Activated CD4-positive, CD25-positive, alpha-beta regulatory T cell treated with anti-CD3 and anti-CD28 coated beads, Interleukin-2, amount 50 U/mL, for 24 hours (primary cell): ENCODE measurements at places on chromosomes 6 and 20.

- no peak for ATAC-seq
These were observed 292.2 kb upstream of the QKI start for GRCh38 chr6:163122365-163122764.

GRCh38 chr20:20407891-20408805, 40.2 kb downstream of the INSM1 start:
- no peak for ATAC-seq

GRCh38 chr20:15919118-15919517, 654.1 kb downstream of the KIF16B start:
- ATAC-seq: no peak

- ATAC-seq: no peak
These were observed 107.2 kb upstream of the CENPW start for GRCh38 chr6:126232671-126233070.

DNA sequence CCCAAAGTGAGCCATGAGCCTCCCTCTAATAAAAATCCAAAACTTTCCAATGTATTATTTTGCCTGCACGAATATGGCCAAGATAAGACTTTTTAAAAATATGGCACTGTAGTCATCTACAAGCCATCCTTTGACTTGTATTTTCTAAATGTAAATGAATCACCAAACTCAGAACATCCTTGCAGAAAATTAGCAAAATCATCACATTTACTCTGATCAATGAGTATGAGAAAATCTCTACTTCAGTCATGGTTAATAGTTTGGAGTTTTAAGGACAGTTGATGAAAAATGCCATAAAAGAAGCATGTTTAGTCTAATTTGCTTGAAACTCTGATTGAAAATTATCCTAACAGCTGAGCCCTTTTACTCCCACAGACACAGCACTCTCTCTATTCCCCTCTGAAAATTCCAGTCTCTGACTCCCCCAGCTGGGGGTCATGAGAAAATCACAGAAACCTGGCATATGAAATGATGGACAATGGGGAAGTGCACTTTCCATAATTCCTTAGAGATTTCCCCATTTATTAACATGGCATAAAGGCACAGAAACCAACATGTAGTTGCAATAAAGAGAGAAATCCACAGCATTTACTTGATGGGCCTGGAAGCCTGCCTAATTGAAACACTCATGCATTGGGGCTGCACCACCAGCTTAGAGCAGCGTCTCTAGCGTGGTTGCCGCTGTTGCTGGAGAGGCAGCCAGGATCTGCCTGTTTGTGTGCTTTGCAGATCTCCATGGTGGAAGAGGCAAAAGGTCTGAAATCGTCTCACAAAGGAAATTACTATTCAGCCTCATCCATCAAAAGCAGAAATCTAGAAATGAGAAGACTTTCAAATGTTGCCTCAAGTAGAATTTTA, 214.0 kb downstream of the WDR27 start:
- no peak for ATAC-seq
